ENCODE measurements at places on chromosomes 1 and 21.
A peak's percentile ranks its signal among the peaks of the same experiment; 100 is the strongest.

GRCh38 chr1:32963746-32964460 is 706 bp downstream of the RNF19B start:
- DNase-seq: no peak
- no peak overlapping the region for H3K27ac ChIP-seq
- H3K4me3 ChIP-seq: peak overlapping the region; percentile 62
- H3K36me3 ChIP-seq: no peaks in the 10 kb centered on the region
- H3K4me1 ChIP-seq: 0 out of 2 replicates have a peak, but pooled peaks cover 3% of the 10 kb centered on the region
- no peaks in the 10 kb centered on the region for H3K27me3 ChIP-seq

GRCh38 chr1:198676253-198676652 is 37.4 kb downstream of the PTPRC start:
- no peak overlapping the region for H3K27ac ChIP-seq
- no peak for DNase-seq
- no peaks in the 10 kb centered on the region for H3K4me1 ChIP-seq
- no peaks in the 10 kb centered on the region for H3K27me3 ChIP-seq
- no peaks in the 10 kb centered on the region for H3K36me3 ChIP-seq

DNA sequence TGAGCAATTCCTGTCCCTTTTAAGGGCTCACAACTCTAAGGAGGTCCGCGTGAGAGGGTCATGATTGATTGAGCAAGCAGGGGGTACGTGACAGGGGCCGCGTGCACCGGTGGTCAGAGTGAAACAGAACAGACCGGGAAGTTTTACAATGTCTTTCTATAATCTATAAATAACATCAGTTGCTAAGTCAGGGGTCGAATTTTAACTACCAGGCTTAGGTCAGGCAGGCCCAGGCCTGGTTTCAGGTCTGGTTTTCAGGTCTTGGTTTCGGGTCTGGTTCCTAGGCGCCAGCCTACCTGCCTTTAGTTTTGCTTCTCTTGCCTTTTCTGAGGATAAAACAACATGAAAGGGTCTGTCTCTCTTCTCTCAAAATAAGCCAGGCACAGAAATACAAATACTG is 476.0 kb upstream of the CAMK1G start:
- no peak overlapping the region for H3K27ac ChIP-seq
- no peaks in the 10 kb centered on the region for H3K36me3 ChIP-seq
- no peak for DNase-seq
- no peaks in the 10 kb centered on the region for H3K4me1 ChIP-seq
- H3K4me3 ChIP-seq: no peak overlapping the region

- H3K4me1 ChIP-seq: no peaks in the 10 kb centered on the region
- no peak overlapping the region for H3K27ac ChIP-seq
- DNase-seq: no peak
- H3K27me3 ChIP-seq: no peaks in the 10 kb centered on the region
- no peaks in the 10 kb centered on the region for H3K36me3 ChIP-seq
- no peak overlapping the region for H3K4me3 ChIP-seq
Measured at GRCh38 chr1:207719234-207719633, 32.6 kb upstream of the CD46 start.

DNA sequence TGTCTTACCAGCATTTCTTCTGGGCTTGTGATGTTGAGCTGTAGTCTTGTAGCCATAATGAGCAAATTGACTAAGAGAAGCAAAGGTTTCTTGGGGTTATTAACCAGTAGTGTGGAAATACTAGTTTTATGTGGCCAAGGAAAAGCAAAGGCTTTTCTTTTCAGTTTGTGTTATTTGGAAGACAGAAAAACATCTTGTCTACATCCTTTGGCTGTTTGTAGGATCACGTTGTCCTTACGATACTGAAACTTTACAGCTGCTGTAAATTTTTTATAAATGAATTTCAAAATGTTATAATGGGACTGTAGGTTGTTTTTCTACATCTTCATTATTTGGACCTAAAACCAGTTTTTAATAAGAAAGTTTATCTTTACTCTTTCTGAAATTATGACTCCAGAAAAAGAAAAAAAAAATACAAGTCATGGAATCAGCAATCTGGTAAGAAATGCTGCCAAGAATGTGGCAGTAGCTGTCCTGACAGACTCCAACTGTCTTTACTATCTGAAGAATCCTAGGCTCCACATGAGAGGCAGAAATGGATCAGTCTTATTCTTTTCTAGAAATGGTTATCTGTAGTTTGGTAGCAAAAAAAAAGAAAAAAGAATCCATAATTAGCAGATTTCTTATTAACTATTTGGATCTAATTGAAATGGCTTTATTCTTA is 41.6 kb upstream of the QSOX1 start:
- H3K4me3 ChIP-seq: no peak overlapping the region
- no peaks in the 10 kb centered on the region for H3K4me1 ChIP-seq
- H3K36me3 ChIP-seq: peaks cover 2% of the 10 kb centered on the region

DNA sequence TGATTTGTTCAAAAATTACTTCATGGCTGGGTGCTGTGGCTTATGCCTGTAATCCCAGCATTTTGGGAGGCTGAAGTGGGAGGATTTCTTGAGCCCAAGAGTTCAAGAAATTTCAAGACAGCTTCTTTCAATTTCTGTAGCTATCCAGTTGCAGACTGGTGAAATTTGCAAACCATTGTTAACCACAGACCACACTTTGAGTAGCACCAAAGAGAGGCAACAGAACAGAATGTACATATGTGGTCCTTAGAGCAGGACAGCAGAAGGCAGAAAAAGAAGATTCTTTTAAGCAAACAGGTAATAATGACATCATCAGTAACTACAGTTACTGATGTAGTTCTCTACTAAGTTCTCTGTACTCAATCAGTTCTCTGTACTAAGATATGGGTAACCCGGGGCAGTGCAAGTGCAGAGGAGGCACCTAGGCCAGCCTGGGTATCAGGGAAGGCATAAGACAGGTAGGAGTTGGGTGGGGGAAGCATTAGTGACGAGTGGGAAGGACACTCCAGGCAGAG is 5.5 kb upstream of the KLF17 start:
- no peaks in the 10 kb centered on the region for H3K27me3 ChIP-seq
- peaks cover 1% of the 10 kb centered on the region for H3K4me1 ChIP-seq
- no peaks in the 10 kb centered on the region for H3K36me3 ChIP-seq
- no peak for DNase-seq
- no peak overlapping the region for H3K27ac ChIP-seq
- no peak overlapping the region for H3K4me3 ChIP-seq

DNA sequence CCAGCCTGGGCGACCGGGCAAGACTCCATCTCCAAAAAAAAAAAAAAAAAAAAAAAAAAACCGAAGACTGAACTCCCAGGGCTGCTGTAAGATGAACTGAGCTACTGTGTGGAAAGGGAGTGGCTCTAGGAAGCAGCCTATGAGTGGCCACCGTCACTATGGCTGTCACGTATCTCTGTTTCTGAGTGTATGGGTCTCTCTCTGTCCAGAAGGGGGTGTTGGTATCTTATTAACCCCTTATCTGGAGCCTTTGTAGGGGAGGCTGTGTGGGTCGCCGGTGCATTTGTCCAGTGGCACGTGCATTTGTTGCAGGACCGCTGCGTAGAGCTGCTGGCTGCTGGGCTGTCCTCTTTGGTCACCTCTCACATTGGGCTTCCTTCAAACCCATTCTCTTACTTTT is 326.6 kb downstream of the CAMTA1 start:
- H3K27ac ChIP-seq: no peak overlapping the region
- no peaks in the 10 kb centered on the region for H3K4me1 ChIP-seq
- no peak overlapping the region for H3K4me3 ChIP-seq
- DNase-seq: no peak

GRCh38 chr21:14646893-14647292 is 100.8 kb upstream of the SAMSN1 start:
- DNase-seq: no peak
- H3K27ac ChIP-seq: no peak overlapping the region
- H3K4me3 ChIP-seq: no peak overlapping the region
- no peaks in the 10 kb centered on the region for H3K36me3 ChIP-seq

DNA sequence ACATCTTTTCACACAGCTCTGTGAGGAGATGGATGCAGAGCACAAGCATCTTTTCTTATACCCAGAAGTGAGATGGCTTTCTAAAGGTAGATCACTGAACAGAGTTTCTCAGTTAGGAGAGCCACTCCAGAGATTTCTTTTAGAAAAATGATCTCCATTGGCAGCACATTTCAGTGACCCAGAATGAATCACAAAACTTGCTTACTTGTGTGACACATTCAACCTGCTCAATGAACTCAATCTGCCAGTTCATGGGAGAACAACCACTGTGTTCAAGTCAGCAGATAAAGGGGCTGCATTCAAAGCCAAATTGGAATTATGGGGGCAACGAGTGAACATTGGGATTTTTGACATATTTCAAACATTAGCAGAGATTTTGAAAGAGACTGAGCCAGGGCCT is 78.3 kb downstream of the UCHL5 start:
- DNase-seq: no peak
- no peaks in the 10 kb centered on the region for H3K36me3 ChIP-seq
- H3K4me3 ChIP-seq: no peak overlapping the region
- H3K27me3 ChIP-seq: no peaks in the 10 kb centered on the region
- peaks cover 5% of the 10 kb centered on the region for H3K4me1 ChIP-seq

DNA sequence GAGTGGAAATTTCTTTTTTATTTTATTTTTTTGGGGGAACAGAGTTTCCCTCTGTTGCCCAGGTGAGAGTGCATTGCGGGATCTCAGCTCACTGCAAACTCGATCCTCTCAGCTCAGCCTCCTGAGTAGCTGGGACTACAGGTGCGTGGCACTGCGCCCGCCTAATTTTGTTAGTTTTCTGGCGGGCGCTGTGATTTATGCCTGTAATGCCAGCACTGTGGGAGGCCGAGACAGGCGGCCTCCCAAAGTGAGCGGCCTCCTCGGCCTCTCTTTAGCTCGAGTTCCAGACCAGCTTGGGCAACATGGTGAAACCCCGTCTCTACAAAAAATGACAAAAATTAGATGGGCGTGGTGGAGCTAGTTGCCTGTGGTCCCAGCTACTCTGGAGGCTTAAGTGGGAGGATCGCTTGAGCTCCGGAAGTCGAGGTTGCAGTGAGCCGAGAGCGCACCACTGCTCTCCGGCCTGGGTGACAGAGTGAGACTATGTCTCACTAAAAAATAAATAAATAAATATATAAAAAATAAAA is 2.7 kb downstream of the GMEB1 start:
- H3K36me3 ChIP-seq: no peaks in the 10 kb centered on the region
- no peaks in the 10 kb centered on the region for H3K4me1 ChIP-seq
- H3K4me3 ChIP-seq: no peak overlapping the region
- no peak for DNase-seq

- no peaks in the 10 kb centered on the region for H3K4me1 ChIP-seq
- no peak overlapping the region for H3K27ac ChIP-seq
- H3K27me3 ChIP-seq: no peaks in the 10 kb centered on the region
- H3K4me3 ChIP-seq: no peak overlapping the region
Measured at GRCh38 chr1:88499671-88500070, 184.4 kb upstream of the PKN2 start.

- no peak overlapping the region for H3K27ac ChIP-seq
- H3K27me3 ChIP-seq: no peaks in the 10 kb centered on the region
- H3K36me3 ChIP-seq: no peaks in the 10 kb centered on the region
- H3K4me3 ChIP-seq: peak overlapping the region; percentile 96
- no peak for DNase-seq
Measured at GRCh38 chr1:111754984-111755330, 744 bp upstream of the DDX20 start.

DNA sequence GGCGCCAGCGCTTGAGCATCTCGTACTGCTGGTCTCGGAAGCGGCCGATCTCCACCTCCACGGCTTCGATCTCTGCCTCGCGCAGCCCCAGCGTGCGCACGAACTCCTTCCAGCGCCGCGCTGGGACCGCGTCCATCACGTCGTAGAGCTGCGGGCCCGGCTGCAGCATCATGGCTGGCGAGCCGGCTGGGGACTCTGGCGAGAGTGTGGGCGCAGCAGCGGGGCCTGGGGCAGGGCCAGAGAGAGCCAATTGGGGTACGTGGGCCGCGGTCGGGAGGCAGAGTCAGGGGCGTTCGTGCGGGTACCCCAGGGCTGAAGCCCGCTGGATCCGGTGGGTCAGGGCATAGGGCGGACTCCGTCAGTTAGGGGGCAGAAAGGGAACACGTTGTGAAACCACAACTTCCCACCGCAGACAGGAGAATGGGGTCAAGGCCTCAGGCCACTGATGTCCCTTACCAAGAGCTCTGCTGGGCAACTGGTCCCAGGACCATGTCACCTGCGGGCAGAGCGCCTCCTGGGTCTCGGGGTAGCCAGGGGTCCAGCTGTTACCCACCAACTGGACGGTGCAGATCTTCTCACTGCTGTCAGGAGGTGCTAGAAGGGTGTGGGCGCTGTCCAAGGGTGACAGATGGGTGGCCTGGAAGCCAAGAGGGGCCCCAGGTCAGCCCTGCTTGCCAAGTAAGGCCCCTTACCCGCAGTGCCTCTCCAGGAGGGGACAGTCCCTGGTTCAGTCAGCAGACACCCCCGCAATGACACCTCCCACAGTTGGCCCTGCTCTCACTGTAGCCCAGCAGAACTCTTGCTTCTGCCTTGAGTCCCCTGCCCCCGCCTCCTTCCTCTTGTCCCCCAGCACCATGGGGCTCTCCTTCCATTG is 4.2 kb downstream of the TNFRSF25 start:
- no peaks in the 10 kb centered on the region for H3K27me3 ChIP-seq
- H3K36me3 ChIP-seq: peaks cover 6% of the 10 kb centered on the region
- no peak for DNase-seq
- H3K4me3 ChIP-seq: no peak overlapping the region
- no peak overlapping the region for H3K27ac ChIP-seq

DNA sequence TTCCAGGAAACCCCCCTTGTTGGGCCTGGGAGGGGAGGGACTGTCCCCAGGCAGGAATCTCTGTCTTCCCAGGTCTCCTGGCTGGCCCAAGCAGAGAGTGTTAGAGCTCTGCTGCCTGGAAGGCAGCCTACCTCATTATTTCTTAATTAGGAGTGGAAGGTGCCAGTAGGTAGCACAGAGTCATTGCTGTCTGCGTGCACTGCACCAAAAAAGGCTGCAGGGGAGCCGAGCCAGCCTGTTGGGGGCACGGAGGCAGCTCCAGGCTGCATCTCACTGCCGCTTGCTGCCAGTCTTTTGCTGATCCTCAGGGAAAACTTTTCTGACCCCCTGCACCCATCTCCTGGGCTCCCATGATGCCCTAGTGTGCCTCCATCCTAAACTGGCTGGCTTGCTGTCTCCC is 58.1 kb downstream of the LRRN2 start:
- DNase-seq: no peak
- no peak overlapping the region for H3K27ac ChIP-seq
- H3K27me3 ChIP-seq: no peaks in the 10 kb centered on the region
- H3K36me3 ChIP-seq: no peaks in the 10 kb centered on the region
- H3K4me3 ChIP-seq: no peak overlapping the region

DNA sequence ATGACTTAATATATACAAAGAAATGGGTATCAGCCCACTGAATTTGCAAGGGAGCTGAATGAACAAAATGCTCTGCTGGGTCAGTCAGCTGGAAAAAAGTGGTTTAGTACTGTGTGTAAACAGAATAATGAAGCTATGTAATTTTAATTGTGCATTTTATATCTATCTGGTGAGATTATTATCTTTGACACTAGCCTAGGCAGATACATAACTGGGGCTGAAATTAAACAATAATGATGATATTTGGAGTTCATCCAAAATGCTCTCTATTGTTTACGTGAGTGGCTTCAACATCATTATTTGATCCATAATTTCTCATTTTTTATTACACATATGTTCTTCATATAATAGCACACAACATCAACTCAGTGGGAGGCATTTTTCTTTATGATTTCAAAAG is 208.5 kb upstream of the SNX7 start:
- no peak overlapping the region for H3K4me3 ChIP-seq
- no peak overlapping the region for H3K27ac ChIP-seq
- H3K4me1 ChIP-seq: no peaks in the 10 kb centered on the region
- H3K27me3 ChIP-seq: no peaks in the 10 kb centered on the region

- no peak overlapping the region for H3K4me3 ChIP-seq
- no peaks in the 10 kb centered on the region for H3K27me3 ChIP-seq
- no peak overlapping the region for H3K27ac ChIP-seq
- H3K36me3 ChIP-seq: no peaks in the 10 kb centered on the region
Measured at GRCh38 chr1:209875515-209875914, 47.7 kb downstream of the UTP25 start.
